ENCODE measurements at places on chromosomes 4 and X.

DNA sequence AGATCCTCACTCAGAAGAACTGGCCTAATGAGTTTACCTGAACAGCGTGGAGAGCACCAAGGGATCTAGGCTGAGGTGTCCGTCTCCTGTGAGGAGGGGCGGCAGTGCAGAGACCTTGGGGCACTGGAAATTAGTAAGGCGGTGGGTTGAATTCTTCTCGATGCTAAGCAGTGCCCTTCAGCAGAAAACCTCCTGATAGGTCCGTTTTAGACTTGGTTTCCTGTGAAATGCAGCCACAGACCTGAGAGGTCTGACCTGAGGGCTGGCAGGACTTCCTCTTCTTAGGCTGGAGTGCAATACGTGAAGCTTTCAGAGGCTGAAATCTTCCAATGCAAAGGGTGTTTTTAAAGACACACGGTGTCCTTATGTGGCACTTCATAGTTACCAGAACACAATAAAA is at the start of gene CLNK:
TSS of gene CLNK (minus strand) at position 138 of the 400 bp plus-strand sequence. CDS start 16,899 bp downstream, outside the sequence.
- DNase-seq, result no peak

GRCh38 chrX:66622209-66622608 is 16.7 kb downstream of the EDA2R start:
- DNase-seq, result peak; percentile 47

DNA sequence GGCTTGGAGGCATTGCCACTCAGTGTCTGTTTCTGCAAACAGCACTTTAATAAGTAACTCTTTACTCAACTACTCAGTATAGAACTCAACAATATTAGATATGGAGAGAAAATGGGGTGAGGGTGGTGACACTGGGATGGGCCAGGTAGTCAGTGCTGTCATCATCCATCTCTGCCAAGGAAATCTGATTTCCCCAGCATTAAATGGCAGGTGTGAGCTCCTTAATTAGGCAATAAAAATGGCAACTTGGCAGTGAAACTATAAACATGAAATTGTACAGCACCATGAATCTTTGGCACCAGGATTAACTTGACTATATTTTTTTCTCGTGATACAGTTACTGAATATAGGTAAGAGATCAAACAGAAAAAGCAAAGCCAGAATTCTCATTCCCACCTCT is 146.2 kb downstream of the GLRA2 start:
- DNase-seq, result no peak

GRCh38 chr4:15638418-15638817 is 16.7 kb downstream of the FBXL5 start:
- DNase-seq, result no peak

DNA sequence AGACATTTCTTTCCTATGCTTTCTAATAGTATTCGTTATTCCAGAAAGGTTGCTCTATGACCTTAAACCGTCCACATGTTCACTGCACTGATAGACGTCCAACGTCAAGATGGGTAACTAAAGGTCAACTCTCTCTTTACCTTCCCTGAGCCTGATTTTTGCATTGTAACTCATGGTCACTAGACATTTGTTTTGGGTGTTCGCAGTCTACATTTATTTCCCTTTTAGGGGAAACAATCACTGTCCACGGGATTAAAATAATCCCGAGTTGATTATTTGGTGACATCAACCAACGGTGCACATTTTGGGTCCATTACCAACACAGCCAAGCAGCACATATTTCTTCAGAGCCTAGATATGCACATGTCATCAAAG is 540 bp upstream of the HADH start:
- no peak for DNase-seq

GRCh38 chr4:80507077-80507476 is 171.5 kb downstream of the CFAP299 start:
- no peak for DNase-seq

- no peak for DNase-seq
Observed at GRCh38 chr4:179607003-179607402, 2164.8 kb upstream of the AGA start.

GRCh38 chr4:114349543-114350175 is 248.9 kb upstream of the UGT8 start:
- peak; percentile 74 for DNase-seq

GRCh38 chr4:7244331-7244665 is 52.0 kb downstream of the SORCS2 start:
- no peak for DNase-seq

- peak; percentile 92 for DNase-seq
Observed at GRCh38 chr4:23934915-23935314, 45.1 kb upstream of the PPARGC1A start.

DNA sequence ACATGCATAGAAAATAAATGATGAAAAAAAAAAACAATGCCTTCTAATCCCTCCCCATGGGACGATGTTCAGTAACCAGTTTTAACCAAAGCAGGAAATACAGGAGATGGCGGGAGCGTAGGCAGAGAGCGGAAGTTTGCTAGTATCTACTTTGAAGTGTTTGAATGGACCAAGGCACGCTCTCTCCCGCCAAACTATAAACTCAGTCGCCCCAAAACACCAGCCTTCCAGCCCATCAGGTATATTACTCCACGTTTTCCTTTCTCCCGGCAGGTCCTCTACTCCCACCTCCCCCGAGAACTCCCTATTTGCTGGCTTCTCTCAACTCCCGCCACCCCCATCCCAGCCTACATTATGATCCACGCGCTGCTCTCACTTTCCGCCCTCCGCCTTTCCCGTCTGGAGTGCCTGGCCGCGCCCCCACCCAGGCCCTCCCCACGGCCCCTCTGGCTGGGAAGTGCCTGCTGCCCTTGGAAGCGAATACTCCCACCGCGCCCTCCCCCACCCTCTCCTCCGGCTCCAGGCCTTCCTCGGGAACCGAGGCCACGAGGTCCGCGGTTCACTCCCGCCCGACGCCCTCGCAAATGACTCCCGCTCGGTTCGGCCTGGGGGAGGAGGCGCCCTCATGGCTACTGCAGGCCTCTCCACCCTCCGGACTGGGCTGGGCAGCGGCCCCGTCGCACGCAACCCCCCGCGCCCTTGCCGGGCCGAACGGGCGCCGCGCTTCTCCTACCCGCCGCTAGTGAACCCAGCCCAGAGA is 723 bp downstream of the DHX15 start:
- peak; percentile 43 for DNase-seq

DNA sequence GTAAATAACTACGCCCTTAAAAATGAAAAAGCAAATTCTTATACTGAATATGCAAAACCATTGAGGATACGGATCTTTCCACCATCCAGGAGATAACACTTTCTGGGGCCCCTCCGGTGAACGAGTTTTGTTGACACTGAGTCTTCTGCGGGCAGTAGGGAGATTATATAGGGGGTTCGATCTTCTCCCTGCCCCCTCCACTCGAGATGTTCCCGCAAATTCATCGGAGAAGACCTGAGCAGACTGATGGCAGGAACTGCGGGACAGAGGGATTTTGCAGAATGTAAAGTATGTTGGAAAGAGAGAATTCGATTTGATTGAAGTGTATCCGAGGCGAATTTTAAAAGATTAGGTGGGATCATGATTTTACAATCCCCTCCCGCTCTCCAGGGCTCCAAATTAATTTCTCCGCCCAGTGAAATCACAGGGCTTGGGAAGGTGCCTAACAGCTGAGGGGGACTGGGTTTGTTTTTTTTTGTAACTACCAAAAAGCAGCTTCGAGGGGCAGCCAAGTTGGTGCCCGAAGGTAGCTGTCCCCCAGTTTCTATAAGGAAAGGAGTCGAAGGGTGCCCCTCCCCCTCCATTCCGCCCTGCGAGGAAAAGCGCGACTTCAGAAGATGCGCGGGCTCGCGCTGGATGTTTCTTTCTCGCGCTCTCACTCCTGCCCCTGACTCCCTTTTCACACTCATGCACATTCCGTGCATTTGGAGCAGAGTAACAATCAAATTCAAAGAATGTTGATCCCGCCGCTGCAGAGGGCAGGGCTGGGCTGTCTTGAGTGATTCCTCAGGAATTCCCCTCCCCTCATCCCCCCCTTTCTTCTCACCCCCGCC is 1.2 kb downstream of the TMEM255A start:
- DNase-seq, result peak; percentile 43

DNA sequence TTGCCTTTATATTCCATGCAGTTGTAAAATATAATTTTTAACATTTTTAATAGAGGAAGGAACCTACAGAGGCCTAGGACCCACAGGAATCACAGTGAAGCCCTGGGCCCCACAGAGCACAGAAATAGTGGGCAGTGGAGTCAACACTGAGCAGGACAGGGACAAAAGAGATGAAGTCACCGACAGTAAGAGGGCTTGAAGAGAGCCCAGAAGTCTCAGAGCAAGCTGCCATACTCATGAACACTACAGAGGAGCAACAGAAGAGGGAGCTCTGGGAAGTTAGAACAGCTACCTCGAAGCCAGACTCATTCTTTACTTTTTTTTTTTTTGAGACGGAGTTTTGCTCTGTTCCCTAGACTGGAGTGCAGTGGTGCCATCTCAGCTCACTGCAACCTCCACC is 149.3 kb upstream of the TENM3 start:
- no peak for DNase-seq

- DNase-seq, result no peak
Observed at GRCh38 chr4:5988086-5988845, 30.0 kb downstream of the C4orf50 start.

GRCh38 chrX:16882169-16882568 is 12.0 kb upstream of the RBBP7 start:
- DNase-seq, result peak; percentile 6

DNA sequence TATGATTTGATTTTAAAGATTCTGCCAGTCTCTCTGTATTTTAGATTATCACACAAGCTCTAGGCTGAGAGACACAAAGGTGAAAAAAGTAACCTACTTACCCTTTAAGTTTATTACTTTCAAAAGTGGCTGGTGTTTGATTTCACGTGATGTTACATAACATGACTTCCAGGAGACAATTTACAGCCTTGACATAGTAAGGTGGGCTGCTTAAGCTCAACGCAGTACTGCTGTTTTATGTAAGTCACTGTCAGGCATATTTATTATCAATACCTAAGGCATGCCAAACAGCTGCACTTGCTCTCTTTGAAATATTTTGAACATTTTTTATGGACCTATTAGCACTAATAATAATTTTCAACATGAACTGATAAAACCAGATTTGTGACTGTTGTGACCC is 451.5 kb upstream of the FAM241A start:
- no peak for DNase-seq

GRCh38 chr4:81084634-81085033 is 54.1 kb downstream of the BMP3 start:
- DNase-seq, result peak; percentile 3

- DNase-seq, result peak; percentile 34
Observed at GRCh38 chr4:78242071-78242470, 184.9 kb downstream of the FRAS1 start.

- no peak for DNase-seq
Observed at GRCh38 chr4:113248320-113248719, 198.9 kb downstream of the ANK2 start.

DNA sequence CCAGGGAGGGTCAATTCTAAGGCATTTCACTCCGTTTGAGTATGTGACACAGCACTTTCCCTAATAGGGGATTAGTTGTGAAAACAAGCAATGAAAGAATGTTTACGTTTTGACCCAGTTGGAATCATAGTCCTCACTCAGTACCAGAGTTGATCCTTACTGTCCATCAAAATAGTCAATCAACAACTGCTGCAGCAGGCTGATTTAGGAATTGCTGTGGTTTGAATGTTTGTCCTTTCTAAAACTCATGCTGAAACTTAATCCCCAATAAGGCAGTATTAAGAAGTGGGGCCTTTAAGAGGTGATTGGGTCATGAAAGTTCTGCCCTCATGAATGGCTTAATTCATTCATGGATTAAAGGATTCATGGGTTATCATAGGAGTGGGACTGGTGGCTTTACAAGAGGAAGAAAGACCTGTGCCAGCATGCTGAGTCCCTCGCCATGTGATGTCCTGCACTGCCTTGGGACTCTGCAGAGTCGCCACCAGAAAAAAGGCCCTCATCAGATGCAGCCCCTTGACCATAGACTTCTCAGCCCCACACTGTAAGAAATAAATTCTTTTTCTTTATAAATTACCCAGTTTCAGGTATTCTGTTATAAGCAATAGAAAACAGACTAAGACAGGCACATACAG is 3.1 kb upstream of the FBXL5 start:
- DNase-seq, result no peak

GRCh38 chrX:39935411-39936064 is 162.2 kb downstream of the BCOR start:
- peak; percentile 32 for DNase-seq

- DNase-seq, result no peak
Observed at GRCh38 chrX:153776120-153776599, 4.7 kb upstream of the SRPK3 start.

- DNase-seq, result no peak
Observed at GRCh38 chrX:136476501-136476900, 11.2 kb upstream of the BRS3 start.

DNA sequence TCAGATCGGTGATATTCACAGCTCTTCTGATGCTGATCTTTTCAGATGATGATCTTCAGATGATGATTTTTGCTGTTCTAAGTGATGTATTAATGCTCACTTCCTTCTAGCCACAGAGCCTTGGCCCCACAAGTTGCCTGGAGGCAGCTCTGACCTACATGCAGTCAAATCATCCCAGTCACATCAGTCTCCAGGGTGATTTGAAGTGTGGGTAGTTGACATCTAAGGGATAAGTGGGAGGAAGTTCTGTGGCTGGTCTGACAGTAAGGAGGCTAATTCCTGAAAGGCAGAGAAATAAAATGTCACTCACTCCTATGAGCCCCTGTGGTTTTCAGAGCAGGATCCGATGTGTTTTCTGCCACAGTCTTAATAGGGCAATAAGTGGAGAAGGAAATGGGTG is 79.8 kb upstream of the RPL34 start:
- DNase-seq, result no peak

DNA sequence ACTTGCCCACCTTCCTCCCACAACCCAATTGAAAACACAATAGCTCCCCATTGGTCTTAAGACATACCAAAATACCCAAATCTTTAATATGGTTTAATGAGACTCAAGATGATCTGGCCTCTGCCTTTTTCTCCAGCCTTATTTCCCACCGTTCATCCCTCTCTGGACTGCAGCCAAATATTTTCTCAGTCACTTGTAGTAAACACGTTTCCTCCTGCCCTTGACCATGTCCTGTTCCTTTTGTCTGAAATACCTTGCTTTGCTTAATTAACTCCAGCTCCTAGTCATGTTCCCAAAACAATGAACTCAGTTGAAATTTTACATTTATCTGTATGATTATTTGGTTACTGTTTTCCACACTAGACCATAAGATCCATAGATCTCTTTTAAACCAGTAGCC is 8.4 kb upstream of the NUP54 start:
- no peak for DNase-seq

GRCh38 chr4:37951461-37952352 is 8.5 kb upstream of the PTTG2 start:
- no peak for DNase-seq

- DNase-seq, result no peak
Observed at GRCh38 chr4:2686379-2687265, 69.5 kb downstream of the TNIP2 start.

GRCh38 chr4:7526491-7526890 is 91.8 kb upstream of the PSAPL1 start:
- DNase-seq, result no peak

GRCh38 chr4:102469806-102470205 is 31.4 kb upstream of the NFKB1 start:
- no peak for DNase-seq

- DNase-seq, result peak; percentile 78
Observed at GRCh38 chr4:106587558-106587957, 219.0 kb upstream of the GIMD1 start.
